Mononuclear cell (primary cell): ENCODE measurements at places on chromosomes 1 and 21. TPM values are rescaled to one million over a fixed set of nuclear protein-coding genes. Genes with fewer than 3 reads are reported as not detected.

The MX2 gene
- 32.6 TPM for total RNA-seq

The UBE2U gene
- total RNA-seq: not detected

The CCDC17 gene
- 2.6 TPM for total RNA-seq

The FAM177B gene
- total RNA-seq: 0.63 TPM

The CD48 gene
- 996 TPM for total RNA-seq

The AMY1B gene
- not detected for total RNA-seq

The CNN3 gene
- 4.6 TPM for total RNA-seq

The FALEC gene
- not detected for total RNA-seq

The ESRRG gene
- 0.10 TPM for total RNA-seq

The HSF2BP gene
- total RNA-seq: 0.42 TPM

The CHAF1B gene
- 1.2 TPM for total RNA-seq

The C4BPA gene
- 0.10 TPM for total RNA-seq

The OR2L8 gene
- total RNA-seq: 0.31 TPM

The BRDT gene
- not detected for total RNA-seq

The PADI3 gene
- total RNA-seq: not detected

The PIK3R3 gene
- 0.42 TPM for total RNA-seq
